ENCODE measurements at places on chromosomes 5 and 9.

DNA sequence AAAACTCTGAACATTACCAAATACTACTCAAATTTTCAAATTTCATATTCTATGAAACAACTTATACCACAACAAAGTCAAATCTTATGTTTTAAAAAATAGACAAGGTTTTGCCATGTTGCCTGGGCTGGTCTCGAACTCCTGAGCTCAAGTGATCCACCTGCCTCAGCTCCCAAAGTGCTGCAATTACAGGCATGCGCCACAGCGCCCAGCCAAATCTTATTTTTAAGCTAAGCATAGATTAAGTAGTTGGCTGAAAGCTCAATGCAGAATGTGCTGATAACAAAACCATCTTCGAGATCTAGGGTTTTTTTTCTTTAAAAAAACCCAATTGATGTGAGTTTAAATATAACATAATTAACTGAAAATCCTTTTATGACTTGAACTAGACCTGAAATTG, 6.4 kb downstream of the LMBRD2 start:
- DNase-seq = no peak

GRCh38 chr5:14591548-14591947, 10.0 kb downstream of the OTULINL start:
- DNase-seq = peak; percentile 61

- DNase-seq = peak; percentile 49
Measured at GRCh38 chr9:83385317-83385716, 152.9 kb downstream of the FRMD3 start.

GRCh38 chr5:154896562-154897165, 38.2 kb downstream of the CNOT8 start:
- no peak for DNase-seq

DNA sequence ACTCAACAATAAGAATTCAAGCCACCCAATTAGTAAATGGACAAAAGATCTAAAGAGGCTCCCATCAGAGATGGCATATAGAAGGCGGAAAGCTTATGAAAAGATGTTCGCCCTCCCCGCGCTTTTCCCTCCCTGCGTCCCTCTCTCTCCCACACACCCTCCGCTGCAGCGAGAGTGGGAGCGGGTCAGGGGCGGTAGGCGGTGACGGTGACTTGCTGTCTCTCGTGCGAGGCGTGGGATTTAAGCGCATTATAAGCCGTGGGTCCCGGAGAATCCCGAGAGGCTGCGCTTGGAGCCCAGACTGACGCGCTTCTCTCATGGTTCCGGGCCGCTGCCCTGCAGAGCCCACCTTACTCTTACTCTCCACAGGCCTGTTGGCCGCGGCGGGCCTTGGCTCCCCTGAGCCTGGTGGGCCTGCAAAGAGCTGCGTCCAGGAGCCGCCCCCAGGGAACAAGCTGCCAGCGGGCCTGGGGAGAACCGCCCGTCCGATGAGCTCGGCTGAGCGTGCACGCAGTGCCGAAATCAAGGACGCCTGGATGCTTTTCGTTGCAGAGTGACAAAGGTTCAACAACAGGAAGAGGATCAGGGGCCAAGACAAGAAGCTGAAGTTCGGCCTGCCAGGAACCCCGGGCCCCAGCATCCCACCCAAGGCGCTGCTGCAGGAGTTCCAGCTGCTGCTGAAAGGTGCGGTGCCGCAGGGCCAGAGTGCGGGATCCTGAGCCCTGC, 42.6 kb upstream of the BICD2 start:
- no peak for DNase-seq

- no peak for DNase-seq
Measured at GRCh38 chr9:133604214-133604613, 5.0 kb downstream of the FAM163B start.

DNA sequence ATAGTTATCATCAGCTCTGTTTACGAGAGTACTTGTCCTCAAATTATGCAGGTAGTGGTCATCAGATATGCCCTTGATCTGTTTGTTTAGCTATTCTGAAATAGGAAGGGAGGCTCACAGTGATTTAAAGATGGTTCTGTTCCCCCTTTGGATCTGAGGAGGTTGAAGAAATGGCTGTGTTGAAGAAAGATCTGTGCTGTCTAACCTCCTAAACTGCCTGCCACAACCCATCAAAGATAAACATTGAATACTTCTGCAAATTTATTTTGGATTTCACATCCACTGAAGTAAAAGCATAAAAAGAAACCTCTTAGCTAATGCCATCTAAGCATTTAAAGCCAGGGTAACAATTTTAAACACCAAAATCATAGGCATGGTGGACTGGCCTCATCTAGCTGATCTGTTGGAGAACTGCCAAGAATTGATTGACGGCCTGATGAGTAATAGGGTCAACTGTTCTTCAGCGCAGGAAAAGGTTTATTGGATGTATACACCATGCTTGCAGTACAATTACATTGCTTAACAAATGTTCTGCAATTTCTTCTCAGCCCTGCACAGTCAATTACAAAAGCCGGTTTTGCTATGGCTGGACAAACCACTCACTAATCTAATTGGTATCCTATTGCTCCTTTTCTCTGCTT, 97.6 kb downstream of the SEMA6A start:
- no peak for DNase-seq

- peak; percentile 83 for DNase-seq
Measured at GRCh38 chr5:33371660-33372059, 69.1 kb upstream of the TARS1 start.

GRCh38 chr5:137843676-137844299, 23.9 kb upstream of the MYOT start:
- DNase-seq = no peak

DNA sequence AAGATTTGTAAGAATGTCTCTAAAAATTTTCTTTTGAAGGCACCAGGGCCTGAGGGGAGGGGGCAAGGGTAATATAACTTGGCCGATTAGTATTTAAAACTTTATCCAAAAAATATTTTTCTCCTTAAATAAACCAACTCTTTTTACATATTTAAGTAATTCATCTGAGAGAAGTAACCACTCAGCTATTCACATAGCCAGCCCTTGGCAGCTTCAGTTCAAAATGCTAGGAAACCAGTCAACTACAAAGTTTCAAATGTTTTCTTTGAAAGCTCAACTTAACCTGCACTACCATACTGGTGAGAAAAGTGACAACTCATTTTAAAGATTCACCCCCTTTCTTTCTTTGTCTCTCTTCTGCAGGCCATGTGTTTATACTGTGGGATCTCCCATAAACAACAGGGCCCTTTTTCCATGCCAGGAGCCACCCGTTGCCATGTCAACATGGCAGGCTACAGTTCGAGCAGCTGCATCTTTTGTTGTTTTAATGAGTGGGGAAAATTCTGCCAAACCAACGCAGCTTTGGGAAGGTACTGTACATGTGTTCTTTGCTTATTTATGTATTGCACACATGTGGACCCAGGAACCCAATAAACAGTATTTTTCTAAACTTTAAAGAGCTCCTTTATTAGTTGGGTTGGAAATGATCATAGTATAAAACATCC, 46.3 kb downstream of the AOPEP start:
- DNase-seq = peak; percentile 59

- DNase-seq = no peak
Measured at GRCh38 chr5:111301264-111301663, 77.1 kb downstream of the CAMK4 start.

DNA sequence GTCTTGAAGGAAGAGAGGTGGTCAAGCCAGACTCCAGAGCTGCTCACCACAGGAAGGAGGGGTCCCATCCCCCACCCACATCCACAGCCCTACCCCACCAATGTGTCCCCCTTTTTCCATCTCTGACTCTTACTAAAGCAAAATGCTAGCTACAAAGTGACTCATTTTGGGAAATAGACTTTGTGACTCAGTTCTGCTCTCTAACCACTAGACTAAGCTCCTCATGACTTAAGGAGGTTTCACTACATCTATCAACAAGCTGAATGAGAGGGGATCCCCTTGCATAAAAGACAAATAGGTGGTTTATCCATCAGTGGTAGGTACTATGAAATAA, 35.1 kb upstream of the ADRB2 start:
- DNase-seq = peak; percentile 34

DNA sequence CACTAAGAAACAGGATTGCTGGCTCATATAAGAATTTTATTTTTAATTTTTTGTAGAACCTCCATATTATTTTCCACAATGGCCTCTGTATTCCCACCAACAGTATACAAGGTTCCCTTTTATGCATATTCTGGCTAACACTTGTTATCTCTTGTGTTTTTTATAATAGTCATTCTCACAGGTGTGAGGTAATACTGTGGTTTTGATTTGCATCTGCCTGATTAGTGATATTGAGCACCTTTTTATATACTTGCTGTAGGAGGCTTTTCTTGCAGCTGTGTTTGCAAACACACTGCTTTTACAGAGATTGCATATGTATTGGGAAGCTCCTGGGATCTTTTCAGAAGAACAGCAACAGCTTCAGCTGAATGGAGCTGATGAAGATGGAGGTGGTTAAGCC, 164.8 kb downstream of the DEPDC1B start:
- no peak for DNase-seq

DNA sequence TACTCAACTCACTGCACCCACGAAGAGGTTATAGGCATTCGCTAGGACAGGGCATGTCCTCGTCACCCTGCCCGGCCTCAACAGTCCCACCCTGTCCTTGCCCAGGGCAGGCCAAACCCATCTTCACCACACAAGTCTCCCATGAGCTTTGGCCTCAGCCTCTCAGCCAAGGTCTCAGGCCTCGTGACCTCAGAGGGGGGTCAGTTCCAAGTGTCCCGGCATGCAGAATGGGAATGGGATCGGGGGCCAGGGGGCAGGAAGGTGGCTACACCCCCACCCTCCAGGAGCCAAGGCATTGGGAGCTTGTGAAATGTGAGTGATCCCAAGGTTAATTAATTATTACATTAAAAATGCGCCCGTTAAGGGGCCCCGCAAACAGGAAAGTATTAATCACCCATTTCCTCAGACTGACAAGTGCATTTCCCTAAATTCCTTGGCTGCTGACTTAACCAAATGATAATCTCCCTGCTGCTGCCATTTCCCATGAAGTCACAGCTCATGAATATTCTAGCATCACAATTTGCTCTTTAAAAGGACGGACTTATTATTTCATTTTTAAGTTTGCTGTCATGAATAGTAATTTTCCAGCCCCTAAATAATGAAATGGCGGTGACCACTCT, 8.0 kb upstream of the UBAC1 start:
- DNase-seq = no peak

- DNase-seq = peak; percentile 35
Measured at GRCh38 chr9:131037335-131038255, 28.6 kb downstream of the LAMC3 start.

DNA sequence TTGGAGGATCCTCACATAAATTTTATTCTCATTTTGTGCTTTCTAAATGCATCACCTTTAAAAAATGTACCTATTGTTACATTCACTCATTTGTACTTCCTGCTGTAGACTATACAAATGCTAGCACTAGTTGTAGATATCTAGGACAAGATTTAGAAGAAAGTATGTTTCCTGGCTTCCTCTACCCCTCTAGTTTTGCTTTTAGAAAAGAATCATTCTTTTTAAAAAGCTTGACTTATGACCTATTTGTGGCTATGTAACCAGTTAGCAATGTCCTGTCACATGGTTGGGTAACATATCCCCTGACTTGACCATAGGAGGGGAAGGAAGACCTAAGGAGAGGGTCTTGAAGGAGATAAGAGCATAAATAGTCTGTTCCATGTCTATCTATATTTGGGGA, 13.3 kb downstream of the CAMK4 start:
- DNase-seq = no peak

DNA sequence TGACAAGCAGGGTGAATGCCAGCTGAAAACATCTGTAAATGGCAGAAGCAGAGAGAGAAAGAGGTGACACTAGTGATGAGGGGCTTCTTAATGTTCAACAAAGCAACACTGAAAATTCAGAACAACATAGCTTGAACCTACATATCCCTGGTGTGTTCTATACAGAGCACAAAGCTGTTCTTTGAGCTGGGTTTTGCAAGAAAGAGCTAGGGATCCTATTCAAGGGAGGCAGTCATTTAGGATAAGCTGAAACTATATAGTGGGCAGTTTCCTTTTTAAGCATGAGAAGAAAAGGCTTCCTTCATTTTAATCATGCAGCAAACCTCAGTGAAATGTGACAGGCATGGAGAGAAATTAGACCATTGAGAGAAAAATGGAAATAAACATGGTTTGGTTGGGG, 45.6 kb upstream of the RAI14 start:
- DNase-seq = no peak

DNA sequence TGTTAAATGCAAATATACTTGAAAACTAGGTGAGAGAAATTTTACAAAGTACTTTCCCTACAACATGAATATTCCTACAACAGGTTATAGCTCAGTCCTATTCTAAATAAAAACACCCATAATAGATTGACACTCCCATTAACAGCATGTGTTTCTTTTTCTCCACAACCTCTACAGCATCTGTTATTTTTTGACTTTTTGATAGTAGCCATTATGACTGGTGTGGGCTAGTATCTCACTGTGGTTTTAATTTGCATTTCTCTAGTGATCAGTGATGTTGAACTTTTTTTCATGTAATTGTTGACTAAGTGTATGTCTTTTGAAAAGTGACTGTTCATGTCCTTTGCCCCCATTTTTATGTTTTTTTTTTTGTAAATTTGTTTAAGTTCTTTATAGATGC, 1506.1 kb upstream of the CDH9 start:
- DNase-seq = no peak

DNA sequence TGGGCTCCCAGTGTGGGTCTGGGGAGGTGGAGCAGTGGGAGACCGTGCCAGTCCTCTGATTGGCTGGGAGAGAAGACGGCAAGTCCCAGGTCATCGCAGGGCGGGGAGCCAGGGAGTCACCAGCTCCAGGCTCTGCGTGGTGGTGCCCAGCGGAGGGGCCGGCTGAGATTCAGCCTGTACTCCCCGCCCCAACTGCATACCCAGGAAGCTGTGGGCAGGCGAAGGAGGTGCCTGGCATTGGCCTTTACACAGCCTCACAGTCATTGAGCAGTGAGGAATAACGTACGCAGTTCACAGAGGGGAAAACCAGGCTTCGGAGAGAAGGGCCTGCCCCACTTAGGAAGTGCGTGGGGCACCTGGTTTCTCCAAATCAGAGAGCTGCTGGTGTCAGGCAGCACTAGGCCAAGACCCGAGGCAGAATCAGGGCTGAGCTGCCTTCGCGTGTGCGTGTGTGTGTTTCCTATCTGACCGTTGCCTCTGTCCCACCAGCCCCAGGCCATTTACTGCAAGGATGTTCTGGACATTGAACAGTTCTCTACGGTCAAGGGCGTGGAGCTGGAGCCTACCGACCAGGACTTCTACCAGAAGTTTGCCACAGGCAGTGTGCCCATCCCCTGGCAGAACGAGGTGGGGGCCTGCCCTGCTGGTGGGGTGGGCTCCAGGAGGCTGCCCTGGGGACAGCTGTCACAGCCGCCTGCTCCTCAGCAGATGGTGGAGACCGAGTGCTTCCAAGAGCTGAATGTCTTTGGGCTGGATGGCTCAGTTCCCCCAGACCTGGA, 6.2 kb upstream of the PRR7 start:
- DNase-seq = no peak
